Activated naive CD4-positive, alpha-beta T cell (primary cell): ENCODE measurements at places on chromosomes 1 and 21.

DNA sequence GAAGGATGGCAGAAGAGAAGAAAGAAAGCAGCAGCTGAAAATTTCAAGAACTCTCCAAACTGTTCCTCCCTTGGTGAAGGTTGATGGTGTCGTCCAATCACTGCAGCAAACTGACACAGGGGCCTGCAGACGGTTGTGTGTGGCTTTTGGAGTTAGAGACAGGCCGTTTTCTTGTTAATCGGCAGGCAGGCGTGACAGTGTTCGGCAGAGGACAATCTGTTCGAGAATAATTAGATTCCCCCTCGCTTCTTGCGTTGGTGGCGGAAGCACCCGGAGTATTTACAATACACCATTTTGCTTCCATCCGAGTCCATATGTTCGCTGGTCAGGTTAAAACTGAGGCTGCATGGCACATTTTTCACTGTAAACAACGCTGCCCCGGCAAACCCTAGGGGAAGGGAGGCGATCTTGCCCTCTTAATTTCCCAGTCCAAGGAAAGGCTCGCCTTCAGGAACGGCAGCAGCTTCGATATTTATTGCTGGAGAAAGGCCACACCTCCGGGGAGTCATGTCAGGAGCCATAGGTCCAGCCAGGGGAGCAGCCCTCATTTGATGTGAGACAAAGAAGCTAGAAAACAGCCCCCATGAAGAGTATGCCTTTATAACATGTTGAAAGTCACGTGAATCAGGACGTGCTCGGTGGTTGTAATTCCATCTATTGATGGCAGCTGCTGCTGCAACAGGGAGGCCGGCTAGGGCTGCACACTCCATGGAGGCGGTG lies 360.1 kb downstream of the SMYD3 start:
- DNase-seq, result no peak

- DNase-seq, result no peak
Measured at GRCh38 chr1:6392809-6393399, 663 bp downstream of the ACOT7 start.

- no peak for DNase-seq
Measured at GRCh38 chr1:3641046-3641760, 8.7 kb downstream of the WRAP73 start.

- no peak for DNase-seq
Measured at GRCh38 chr1:113185463-113186104, 112.6 kb downstream of the LRIG2 start.

DNA sequence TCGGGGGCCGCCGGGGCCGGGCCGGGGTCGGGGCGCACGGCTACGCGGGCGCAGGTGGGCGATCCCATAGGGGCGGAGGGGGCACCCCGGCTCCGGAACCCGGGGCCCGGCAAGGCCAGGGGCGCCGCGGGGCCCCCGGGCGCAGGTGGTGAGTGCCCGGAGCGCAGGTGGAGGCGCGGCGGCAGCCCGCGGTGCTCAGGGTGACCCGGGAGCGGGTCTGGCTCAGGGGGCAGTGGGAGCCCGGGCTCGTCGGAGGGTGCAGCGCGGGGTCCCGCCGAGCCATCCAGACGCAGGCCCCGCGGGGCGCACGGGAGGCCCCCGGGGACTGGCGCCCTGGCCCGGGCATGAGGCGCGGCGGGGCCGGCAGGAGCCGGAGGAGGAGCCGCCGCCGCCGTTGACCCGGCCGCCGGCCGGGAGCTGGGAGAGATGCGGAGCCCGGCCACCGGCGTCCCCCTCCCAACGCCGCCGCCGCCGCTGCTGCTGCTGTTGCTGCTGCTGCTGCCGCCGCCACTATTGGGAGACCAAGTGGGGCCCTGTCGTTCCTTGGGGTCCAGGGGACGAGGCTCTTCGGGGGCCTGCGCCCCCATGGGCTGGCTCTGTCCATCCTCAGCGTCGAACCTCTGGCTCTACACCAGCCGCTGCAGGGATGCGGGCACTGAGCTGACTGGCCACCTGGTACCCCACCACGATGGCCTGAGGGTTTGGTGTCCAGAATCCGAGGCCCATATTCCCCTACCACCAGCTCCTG lies 489 bp downstream of the CELSR2 start:
- no peak for DNase-seq

- DNase-seq, result no peak
Measured at GRCh38 chr1:58979677-58980076, 195.8 kb upstream of the JUN start.

GRCh38 chr1:100152271-100152670 lies 19.3 kb downstream of the TRMT13 start:
- no peak for DNase-seq

GRCh38 chr1:94110021-94110761 lies 10.8 kb downstream of the ABCA4 start:
- no peak for DNase-seq

GRCh38 chr1:170318141-170318540 lies 172.4 kb downstream of the NTMT2 start:
- DNase-seq, result no peak

- no peak for DNase-seq
Measured at GRCh38 chr1:93001893-93002292, 40.6 kb upstream of the DIPK1A start.

DNA sequence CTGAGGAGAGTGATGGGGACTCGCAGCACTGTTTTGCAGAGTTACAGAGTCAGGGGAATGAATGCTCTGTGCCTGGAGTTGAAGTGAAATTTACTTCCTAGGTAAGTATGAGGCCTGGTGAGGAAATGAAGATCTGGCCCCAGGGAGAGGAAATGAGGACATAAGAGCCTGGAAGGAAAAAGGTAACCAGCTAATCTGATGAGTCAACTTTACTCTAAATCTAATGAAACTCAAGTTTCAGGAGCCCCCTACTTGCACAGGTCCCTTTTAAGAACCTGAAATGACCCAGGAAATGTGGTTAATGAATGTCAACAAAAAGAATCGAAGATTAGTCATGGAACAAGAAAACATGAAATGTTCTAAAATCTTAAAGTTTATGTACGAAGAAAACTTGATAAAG lies 599.0 kb downstream of the AGBL4 start:
- DNase-seq, result no peak

DNA sequence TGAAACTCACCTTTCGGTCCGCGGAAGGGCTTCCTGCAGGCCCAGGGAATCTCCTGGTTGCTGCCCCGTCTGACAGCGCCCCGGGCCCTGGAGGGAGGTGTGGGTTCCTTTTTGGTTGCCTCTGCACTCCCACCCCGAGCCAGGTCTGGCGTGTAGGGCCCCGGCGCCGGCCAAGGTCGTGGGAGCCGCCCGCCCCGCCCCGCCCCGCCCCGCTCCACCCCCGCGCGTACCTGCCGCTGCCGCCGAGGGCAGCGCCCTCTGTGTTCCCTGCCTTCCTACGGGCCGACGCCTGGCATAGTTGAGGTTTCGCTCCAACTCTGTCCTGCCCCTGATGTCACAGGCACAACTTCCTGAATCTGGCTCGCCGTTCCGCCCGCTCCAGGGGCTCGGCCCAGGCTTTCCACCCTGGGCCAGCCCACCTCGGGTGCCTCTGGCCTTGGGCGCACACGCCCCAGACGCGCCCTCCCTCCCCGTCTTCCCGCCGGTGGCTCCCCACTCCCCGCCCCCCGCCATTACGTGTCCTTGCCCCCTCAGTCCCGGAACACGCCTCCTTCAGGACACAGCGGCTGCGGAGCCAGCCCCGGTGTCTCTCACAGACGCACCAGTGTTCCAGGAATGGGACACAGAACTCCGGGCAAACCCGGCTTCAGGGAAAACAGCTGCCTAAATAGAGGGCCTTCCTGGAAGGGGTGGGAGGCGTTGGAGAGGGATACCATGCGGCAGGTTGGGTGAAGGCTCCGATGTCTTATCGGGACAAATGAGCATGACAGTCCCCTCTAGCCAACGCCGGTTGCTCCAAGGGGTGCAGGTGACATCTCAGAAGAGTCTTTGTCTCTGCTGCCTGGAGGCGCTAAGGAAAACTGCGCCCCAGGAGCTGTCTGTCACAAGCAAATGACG lies at the start of gene KIAA0040:
Gene KIAA0040, minus strand, starts transcription at position 147 of the 897 bp plus-strand sequence. CDS start 31,763 bp downstream, outside the sequence.
- DNase-seq, result no peak

- no peak for DNase-seq
Measured at GRCh38 chr1:116340506-116341231, 32.4 kb upstream of the ATP1A1 start.

DNA sequence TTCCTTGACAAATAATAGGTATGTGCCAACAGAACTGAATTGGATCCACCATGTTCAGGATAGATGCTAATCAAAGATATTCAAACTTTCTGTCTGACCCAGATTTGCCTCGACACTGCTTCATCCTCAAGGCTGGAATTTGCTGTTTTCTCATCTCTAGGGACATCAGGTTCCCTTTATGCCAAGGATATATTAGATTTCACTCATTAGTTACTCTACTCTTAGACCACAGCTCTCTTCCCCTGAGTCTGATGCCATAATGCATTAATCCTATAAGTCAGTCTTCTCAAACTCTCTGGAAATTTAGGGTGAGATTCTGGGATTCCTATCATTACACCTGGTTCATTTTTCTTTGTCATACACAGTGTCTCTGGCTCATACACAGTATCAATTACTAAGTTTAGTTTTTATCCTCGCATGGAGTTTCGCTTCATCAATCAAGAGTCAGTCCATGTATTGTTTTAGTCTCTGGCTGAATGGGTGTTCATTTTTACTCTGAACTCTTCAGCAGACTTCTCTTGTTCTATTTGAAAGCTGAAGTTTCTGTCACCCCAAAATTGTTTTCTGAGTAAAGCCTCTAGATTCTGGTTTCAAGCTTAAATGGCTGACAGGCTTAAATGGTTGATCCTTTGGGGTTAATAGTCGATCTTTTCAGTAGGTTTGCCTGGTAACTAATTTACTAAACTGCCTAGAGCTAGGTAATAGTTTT lies 9.3 kb upstream of the DCAF6 start:
- DNase-seq, result no peak

GRCh38 chr1:78355656-78356055 lies 135.1 kb upstream of the PTGFR start:
- DNase-seq, result no peak

GRCh38 chr1:119133987-119134386 lies 6.5 kb downstream of the WARS2 start:
- no peak for DNase-seq

DNA sequence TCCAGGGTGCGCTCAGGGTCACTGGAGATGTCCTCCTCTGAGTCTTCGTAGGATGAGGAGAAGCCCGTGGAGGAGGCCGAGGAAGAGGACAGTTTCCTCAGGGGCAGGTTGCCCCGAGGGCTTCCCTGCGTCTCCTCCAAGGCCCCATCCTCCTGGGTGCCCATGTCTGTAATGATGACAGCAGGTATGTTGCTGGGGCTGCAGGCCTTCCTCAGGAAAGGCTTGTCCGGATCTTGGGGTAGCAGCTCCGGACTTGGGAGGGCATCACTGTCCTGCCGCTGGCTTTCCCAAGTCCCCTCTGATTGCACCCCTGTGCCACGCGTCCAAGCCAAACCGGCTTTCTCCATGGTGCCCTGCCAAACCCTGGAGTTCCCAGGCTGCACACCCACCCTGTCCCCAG lies 3.5 kb downstream of the ITPKB start:
- DNase-seq, result no peak

DNA sequence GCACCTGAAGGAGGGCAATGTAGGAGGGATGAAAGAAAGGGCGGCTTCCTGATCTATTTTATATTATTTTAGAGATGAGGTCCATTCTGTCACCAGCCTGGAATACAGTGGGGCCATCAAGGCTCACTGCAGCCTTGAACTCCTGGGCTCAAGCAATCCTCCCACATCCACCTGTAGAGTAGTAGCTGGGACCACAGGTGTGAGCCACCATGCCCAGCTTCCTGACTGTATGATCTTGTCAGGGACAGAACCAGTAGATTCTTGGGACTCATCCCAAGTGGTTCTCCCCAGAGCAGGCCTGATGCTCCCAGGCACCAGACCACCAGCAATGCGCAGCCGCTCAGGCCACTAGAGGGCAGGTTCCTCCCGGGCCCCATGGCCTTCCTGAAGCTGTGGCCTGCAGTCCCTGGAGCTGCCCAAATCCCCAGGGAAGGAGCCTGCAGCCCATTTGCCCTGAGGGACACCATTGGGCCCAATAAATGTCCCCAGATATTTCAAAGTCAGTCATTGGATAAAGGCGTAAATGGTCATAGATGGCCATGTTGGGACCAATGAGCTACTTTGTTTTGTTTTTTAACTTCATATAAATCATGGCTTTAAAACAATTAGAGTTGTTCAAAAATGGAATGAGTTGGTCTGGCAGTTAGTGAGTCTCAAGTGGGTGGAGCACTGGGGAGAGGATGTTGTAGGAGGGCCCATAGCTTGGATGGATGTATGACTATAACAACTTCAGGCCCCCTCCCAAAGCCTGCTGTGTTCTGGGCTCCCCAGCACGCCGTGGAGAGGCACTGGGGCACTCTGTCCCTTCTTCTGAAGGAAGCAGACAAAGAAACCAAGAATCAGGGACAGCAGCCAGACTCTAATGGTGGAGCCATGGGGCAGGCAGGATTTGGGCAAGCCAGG lies 44.7 kb upstream of the GOLT1A start:
- DNase-seq, result no peak

DNA sequence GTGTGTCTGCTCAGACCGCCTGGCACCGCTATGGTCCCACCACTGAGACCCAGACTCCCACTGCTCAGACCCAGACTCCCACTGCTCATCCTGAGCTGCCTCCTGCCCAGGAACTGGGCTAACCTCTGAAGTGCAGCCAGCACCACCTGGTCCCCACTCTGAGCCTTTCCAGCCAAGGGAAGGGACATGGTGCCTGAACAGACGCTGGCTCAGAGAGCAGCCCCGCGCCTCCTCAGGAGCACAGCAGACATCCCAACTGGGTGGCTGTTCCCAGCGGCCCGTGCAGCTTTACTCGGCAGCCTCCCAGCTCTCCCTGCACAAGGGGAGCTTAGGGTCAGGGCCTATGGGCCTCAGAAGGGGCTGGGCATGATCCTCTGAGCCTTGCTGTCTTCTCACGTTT lies 27.8 kb upstream of the CNTN2 start:
- DNase-seq, result no peak

GRCh38 chr1:38293567-38293966 lies 247.0 kb upstream of the POU3F1 start:
- no peak for DNase-seq

DNA sequence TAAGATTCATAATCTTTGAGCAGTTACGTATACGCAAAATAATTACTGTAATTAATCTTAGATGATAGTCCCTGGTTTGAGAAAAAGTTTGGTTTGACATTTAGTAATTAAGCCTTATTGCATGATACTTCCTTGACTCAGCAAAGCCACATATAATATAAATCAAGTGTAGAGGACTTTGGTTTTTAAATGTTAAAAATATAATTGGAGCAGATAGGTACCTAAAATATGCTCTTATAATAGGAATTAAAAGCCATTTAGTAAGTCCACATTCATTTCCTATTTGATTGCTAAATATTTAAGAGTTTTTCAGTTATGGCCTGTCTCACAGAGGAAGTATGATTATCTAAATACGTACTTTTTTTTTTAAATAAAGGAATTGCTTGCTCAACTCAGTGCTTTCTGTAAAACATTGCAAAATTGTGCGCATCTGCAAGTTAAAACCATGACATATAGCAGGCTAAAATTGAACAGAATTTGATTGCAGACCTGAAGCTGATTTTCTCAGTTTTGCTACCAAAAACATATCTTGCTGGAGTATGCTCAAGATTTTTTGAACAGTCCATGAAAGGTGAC lies 20.4 kb downstream of the RPE65 start:
- no peak for DNase-seq

DNA sequence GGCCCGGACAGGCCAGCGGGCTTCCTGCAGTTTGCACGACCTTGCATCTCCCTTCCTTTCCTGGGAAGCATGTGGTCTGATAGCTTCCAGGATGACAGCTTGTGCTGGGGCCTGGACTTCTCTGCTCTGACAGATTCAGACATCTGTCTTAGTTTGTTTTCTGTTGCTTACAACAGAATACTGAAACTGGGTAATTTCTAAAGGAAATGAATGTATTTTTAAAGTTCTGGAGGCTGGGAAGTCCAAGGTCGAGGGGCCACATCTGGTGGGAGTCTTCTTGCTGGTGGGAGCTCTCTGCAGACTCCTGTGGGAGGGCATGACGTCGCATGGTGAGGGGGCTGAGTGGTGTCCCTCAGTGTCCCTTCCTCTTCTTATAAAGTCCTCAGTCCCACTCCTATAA lies 35.3 kb upstream of the TENT5B start:
- no peak for DNase-seq
